H4 (cell line): ENCODE measurements at places on chromosomes 3 and 15.

DNA sequence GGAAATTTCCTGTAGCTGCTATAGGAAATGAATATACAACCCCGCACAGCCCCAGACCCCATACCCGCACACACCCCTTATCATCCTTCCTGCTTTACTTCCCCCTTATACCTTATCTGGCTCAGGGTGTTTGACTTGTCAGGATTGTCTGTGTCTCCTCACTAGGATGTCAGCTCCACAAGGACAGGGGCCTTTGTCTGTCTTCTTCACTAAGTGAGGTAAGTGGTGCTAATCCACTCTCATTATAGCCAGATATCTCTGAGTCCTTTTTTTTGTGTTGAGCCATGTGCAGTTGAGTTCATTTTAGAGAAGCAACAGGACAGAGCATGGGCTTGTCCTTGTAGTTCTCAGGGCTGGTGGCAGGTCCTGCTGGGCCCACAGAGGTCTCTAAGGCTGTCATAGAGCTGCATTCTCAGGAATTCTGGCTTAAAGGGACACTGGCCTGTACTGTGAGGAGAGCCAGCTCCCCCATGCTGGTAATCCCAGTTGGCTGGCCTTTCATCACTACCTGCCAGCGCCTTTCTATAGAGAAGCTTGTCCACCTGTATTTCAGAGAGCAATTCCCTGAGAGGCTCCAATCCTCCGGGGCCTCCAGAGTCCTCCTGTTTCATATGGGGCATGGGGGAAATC lies 9.0 kb downstream of the KY start:
- no peak for DNase-seq

GRCh38 chr3:123678108-123678511 lies 93.3 kb upstream of the HACD2 start:
- peak; percentile 54 for DNase-seq

- peak; percentile 23 for DNase-seq
Observed at GRCh38 chr15:33915571-33916407, 52.5 kb upstream of the CHRM5 start.

DNA sequence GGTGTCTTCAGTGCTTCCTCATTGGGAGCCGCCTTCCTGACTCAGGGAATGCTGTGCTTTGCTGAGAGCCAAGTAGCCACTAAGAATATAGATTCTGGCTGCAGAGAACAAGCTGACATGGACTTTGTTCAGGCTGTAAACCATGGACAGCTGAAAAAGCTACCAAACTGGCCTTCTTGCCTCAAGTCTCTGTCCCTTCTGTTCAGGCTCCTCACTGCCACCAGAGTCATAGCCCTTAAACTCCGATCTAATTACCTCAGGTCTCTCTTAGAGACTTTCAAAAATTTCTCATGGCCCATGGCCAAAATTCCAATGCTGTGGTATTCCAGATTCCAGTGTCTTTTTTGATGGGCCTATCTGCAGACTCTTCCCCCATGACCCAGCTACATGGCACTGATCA lies 19.4 kb upstream of the PTX3 start:
- no peak for DNase-seq

DNA sequence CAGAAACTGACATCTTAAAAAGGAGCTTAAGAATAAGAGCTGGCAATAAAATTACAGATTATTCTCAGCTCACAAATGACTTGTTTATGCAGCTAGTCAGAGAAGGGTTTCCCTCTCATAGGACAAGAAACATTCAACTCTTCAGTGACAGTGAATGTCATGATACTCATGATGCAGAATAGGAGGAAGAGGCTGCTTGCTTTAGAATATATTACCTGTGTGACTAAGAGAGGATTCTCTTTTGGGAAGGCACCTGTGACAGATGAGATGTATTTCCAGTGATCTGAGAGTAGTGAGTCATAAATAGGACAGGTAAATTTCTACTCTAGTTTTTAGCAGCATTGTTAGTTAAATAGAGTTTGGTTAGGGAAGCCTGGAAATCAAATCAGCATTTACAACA lies 39.9 kb downstream of the RASA2 start:
- no peak for DNase-seq

DNA sequence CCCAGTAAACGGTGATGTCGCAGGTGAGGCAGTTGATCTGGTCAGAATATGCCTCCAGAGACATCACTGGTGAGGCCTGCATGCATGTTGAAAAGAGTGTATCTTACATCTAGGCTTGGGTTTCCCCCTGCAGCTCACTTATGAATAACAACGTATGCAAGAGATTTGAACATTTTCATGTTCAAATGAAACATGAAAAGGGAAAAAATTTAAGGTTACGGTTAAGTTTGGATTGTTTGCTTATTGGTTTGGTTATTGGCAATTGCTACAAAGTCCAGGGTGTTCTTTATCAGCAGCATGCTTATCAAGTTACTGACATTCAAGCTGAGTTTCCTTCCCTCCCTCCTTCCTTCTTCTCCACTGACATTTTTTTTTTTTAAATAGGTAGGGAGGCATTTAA lies 123.2 kb downstream of the IGF1R start:
- DNase-seq = no peak

DNA sequence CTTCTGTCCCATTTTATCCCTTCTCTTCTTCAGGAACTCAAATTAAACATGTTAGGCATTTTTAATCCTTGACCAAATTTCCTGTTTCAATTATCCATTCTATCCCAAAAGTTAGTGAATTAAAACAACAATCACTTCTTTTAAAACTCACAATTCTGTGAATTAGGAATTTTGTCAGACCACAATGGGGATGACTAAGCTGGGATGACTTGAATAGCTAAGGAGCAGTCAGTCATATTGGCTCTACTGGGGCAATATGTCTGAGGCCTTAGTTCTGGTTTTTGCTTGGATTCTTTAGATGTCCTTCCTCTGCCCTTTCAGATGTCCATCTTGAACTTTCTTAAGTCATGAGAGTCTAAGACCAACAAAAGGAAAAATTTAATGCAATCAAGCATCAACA lies 178.2 kb upstream of the TGFBR2 start:
- DNase-seq = no peak

DNA sequence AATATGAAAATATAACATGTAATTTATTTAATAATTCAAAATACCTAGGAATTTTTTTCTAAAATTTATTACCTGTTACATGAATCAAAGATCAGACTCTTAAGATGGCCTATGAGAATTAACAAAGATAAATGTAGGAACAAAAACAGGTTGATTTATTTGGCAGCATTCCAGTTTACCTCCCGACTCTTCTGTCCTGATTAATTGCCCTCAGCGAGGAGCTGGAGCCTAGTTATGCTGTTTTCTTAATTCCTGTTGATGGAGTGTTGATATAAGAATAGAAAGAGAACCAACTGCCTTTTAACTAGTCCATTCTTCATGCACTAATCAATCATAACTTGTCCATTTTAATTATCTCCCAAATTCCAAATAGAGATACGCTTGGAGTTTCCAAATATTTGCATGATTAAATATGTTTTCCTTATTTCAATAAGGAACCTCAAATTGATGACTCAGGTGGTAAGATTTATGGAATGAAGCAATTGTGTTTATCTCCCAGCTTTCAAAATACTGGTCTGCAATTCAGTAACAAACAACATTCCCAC lies 10.6 kb upstream of the CPB1 start:
- DNase-seq = no peak

DNA sequence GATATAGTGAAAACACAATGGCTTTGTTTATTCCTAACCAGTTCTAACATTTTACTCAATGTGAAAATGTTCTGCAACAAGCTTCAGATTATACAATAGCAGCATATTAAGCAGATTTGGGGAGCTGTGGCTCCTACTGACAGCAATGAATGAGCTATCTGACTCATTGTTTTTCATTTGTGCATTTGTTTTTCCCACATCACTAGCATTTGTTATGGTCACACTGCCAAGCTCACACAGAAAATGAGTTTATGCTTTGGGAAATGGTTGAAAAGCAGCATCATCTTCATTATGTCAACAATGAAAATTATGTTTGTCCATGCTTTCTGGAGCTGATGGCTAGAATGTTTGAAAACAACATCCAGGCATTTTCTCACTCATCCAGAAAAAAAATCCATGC lies 53.5 kb downstream of the ZPLD1 start:
- DNase-seq = no peak

DNA sequence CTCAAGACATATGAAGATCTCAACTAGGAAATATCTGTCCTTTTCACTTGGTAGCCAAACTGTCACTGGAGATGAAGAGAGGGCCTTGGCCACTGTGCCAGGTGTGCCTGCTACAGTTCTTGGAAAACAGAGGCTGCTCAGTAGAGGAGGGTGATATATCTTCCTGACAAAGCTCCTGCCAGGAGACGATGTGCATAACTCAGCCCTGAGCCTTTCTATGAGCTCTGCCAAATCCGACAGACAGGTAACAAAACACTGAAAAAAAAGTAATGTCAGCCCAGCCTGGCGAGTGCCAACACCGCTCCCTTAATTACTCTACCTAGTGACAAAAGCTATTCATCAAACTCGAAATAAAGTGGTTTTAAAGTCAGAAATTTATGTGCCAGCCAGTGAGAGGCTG lies 123.2 kb downstream of the MFSD1 start:
- DNase-seq = no peak

DNA sequence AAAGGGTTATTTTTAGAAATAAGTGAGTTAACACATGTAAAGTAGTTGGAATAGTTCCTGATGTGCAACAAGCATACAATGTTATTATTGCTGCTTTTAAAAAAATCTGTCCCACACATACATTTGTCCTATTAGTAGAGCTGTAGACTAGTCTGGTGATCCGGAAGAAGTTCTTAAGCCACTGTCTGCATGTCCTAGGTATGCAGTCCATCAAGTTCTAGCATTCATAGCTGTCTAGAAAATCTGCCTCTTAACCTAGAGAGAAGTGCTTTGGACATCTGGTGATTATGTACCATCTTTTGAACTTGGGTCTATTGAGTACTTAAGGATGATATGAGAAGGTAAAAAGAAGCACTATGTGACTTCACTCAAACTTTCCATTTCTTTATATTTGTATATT lies 439.9 kb upstream of the NAALADL2 start:
- no peak for DNase-seq

DNA sequence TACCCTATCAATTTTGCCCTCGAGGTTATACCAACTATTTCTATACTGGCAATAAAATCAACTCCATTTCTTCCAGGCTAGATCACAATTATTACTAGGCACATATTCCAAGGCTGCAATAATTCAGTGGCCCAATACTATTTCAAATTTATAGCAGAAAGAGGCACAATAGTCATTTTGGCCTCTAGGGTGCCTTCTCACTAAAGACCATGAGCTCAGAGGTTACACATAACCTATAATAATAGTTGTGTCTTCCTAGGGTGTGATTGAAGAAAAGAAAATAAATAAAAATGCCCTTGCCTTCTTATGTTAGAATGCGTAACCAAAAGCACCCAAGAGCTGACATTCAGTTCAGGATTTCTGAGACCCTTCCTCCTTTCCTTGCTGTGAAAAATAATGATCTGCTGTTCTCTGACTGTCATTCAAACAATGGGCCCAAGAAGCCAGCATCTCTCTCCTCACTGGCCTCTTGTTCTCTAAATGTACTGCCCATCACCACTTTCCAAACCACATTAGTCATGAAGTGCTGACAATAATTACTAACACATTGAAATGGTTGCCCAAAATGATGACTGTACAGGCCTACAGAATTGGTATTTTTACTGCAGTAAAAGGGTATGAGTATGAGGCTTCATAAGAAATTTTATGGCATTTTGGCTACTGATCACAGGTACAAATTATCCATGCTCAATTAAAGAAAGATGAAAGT lies 244.8 kb downstream of the LRRN1 start:
- peak; percentile 13 for DNase-seq

- no peak for DNase-seq
Observed at GRCh38 chr3:39601241-39601640, 133.8 kb downstream of the MOBP start.

DNA sequence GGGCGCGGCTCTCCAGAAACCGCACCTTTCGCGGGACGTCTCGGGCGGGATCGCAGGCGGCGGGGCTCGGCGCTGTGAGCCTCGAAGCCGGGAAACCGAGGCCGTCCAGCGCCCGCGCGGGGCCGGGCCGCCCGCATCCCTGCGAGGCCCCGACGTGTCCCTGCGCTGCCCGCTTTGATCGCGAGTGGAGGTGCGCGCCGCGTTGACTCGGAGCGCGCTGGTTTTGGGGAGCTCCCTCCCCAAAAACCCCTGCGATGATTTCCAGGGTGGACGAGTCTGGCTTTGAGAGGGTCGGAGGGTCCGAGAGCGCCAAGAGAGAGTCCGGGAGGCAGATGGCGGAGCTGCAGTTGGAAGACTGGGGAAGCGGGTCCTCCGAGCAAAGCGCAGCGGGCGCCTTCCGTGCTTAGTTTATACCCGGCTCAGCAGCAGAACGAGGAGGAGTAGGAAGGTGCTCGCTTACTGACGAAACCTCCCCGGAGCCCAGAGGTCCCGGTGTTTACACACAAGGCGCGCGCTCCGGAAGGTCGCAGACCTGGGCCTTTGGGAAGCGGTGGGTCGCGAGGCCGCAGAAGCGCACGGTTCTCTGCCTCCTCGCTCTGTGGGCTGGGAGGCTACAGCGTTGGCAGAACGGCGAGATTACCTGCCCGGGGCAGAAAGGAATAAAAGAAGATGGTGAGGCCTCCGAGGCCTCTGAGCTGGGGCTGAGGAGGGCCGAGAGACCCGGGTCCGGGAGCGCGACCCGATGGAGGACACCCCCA lies 687 bp downstream of the ALDH1A3 start:
- no peak for DNase-seq

DNA sequence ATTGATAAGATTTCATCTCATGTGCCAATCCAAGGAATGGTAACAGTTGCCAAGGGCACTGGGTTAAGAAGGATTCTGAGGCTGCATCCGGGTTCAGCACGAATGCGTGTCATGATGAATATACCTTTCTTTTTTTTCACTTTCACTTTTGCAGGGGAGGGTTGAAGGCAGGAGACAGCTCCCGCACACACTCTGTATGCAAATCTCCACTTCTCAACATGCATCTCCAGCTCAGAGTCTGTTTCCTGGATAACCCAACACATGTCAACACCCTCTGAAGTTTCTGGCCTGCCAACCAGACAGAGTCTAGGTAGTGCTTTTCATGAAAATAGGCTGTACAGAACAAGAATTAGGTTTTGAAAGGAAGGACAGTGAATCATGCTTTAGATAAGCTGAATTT lies 21.6 kb downstream of the B4GALT4 start:
- DNase-seq = no peak

- no peak for DNase-seq
Observed at GRCh38 chr3:78143000-78143399, 1103.1 kb downstream of the ROBO2 start.
